IMR-90 (cell line): ENCODE measurements at places on chromosomes 12 and 14. TPM values are rescaled to one million over a fixed set of nuclear protein-coding genes. Genes with fewer than 3 reads are reported as not detected.

- no peaks in the 10 kb centered on the region for H3K36me3 ChIP-seq
- no peak overlapping the region for H3K27ac ChIP-seq
- no peaks in the 10 kb centered on the region for H3K27me3 ChIP-seq
- H3K4me3 ChIP-seq = no peak overlapping the region
- no peaks in the 10 kb centered on the region for H3K4me1 ChIP-seq
- DNase-seq = peak; percentile 71
These were observed 147.0 kb downstream of the SLC16A7 start for GRCh38 chr12:59742841-59743240.

Gene CMA1
- total RNA-seq = not detected in 2 replicates

Gene MUCL1
- total RNA-seq = not detected in 2 replicates

Gene FSCB
- total RNA-seq = under 0.01 TPM in 1 of 2 replicates, not detected in the other

- H3K27me3 ChIP-seq = no peaks in the 10 kb centered on the region
- peak overlapping the region; percentile 69; the same call in 1 of the 2 replicates for H3K27ac ChIP-seq
- no peaks in the 10 kb centered on the region for H3K36me3 ChIP-seq
- DNase-seq = peak; percentile 86
- peaks cover 5% of the 10 kb centered on the region for H3K4me1 ChIP-seq
- no peak overlapping the region for H3K4me3 ChIP-seq
These were observed 38.4 kb downstream of the WASHC3 start for GRCh38 chr12:102023343-102023930.

DNA sequence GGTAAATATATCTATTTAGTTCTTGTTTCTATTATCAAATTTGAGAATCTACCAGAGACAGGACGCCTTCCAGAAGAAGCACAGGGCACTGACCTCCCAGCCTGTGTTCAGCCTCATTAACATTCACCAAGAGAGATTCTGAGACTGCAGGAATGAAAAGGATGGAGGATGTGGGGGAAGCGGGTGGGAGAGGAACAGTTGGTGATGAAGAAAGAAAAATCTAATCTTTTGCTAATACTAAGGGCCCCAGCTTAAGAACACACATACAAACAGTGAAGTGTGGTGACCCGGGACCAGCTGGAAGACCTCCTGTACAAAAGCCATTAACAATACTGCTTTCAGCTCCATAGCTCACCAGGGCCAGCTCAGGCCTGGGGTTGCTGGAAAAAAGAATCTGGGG lies 160.5 kb downstream of the NUAK1 start:
- no peak for DNase-seq
- peak overlapping the region; percentile 51; the same call in 1 of the 2 replicates for H3K27ac ChIP-seq
- H3K36me3 ChIP-seq = no peaks in the 10 kb centered on the region
- peaks cover 16% of the 10 kb centered on the region for H3K4me1 ChIP-seq
- no peaks in the 10 kb centered on the region for H3K27me3 ChIP-seq

DNA sequence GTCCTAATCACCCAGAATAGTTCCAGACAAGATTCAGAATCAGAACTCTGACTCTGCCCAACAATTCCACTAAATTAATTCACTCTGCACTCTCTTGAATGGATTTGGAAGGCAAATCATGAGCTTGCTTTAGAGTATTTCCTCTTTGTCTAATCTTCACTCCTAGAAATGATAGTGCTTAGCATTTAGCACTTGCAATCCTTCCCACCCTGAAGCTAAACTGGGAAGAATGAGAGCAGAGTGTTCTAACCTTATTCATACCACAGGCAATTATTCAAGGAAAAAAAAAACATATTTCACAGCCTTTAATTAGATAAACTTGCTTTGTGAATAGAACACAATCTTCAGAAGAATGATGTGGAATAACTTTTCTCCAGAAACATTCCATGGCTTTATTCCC lies 264.6 kb downstream of the PAWR start:
- H3K4me3 ChIP-seq = no peak overlapping the region
- no peak overlapping the region for H3K27ac ChIP-seq
- H3K36me3 ChIP-seq = no peaks in the 10 kb centered on the region
- no peaks in the 10 kb centered on the region for H3K27me3 ChIP-seq
- DNase-seq = no peak

DNA sequence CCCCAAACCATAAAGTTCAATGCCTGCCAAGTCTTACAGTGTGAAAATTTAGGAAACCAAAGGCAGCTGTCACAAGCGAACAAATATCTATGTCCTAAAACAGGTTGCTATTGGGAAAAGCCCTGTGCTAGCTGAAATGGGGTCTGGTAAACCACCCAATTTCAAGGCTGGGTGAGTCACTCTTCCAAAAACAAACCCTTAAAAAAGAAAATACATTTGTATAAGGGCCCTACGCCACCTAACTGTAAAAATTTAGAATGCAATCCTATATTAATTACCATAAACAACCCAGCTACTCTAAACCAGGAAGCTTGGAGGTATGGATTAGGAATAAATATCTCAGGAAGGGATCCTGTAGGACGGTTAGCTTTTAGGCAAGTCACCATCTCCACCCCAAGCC lies 32.1 kb downstream of the PRMT8 start:
- H3K27me3 ChIP-seq = peaks cover 4% of the 10 kb centered on the region; the same call in 1 of the 2 replicates
- no peaks in the 10 kb centered on the region for H3K4me1 ChIP-seq
- H3K36me3 ChIP-seq = no peaks in the 10 kb centered on the region
- DNase-seq = no peak
- no peak overlapping the region for H3K4me3 ChIP-seq
- no peak overlapping the region for H3K27ac ChIP-seq

- H3K4me3 ChIP-seq = no peak overlapping the region
- DNase-seq = no peak
- no peaks in the 10 kb centered on the region for H3K27me3 ChIP-seq
- H3K27ac ChIP-seq = no peak overlapping the region
- H3K36me3 ChIP-seq = no peaks in the 10 kb centered on the region
These were observed 644.0 kb downstream of the DIO2 start for GRCh38 chr14:79567306-79567705.

DNA sequence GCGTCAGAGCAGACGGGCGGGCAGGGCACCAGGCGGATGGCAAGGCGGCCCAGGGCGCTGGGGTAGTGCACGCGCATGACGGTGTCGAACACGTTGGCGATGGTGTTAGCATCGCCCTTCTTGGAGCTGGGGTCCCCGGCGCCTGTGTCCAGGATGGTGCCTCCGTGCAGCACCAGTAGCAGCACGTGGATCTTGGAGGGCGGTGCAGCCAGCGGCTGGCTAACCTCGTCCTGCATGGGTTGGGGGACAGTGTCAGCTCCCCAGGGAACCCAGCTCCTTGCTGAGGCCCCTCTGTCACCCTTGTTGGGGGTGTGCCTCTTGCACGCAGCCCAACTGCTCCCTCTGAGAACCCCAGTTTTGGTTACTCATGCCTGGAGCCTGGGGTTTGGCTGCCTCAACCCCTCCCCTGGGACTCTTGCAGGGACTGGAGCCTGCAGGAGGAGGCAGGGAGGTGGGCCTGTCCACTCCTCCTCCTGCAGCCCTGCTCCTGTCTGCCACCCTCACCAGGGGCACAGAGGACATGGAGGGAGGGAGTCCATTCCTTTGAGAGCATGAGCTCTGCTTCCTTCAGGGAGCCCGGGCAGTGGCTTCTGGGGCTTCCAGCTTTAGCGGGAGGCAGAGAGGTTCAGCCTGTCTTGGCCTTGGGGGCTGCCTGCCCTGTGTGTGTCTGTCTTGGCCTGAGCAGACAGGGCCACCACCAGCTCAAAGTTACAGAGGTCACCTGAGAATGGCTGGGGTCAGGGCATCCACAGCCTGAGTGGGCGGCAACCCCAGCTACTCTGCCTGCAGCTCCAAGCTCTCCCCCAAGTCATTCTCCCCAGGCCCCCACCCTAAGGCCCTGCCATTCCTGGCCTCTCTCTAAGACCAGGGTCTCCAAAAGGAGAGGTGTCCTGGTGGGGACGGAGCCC lies 17.1 kb downstream of the ARL6IP4 start:
- H3K27me3 ChIP-seq = no peaks in the 10 kb centered on the region
- H3K36me3 ChIP-seq = peaks cover 31% of the 10 kb centered on the region
- no peak for DNase-seq
- no peak overlapping the region for H3K27ac ChIP-seq
- H3K4me3 ChIP-seq = no peak overlapping the region

Gene SLC17A8
- not detected in 2 replicates for total RNA-seq

Gene TMTC1
- total RNA-seq = 31.9 and 36.4 TPM in 2 replicates

Gene CCDC60
- total RNA-seq = not detected in 2 replicates

GRCh38 chr12:116589581-116589980 lies 30.4 kb downstream of the MAP1LC3B2 start:
- no peak overlapping the region for H3K4me3 ChIP-seq
- DNase-seq = no peak
- no peaks in the 10 kb centered on the region for H3K36me3 ChIP-seq
- H3K27ac ChIP-seq = no peak overlapping the region

GRCh38 chr14:91197631-91198030 lies 46.9 kb downstream of the GPR68 start:
- peaks cover 10% of the 10 kb centered on the region for H3K36me3 ChIP-seq
- H3K4me1 ChIP-seq = 0 out of 2 replicates have a peak, but pooled peaks cover 2% of the 10 kb centered on the region
- DNase-seq = no peak
- no peak overlapping the region for H3K27ac ChIP-seq
- H3K4me3 ChIP-seq = no peak overlapping the region

DNA sequence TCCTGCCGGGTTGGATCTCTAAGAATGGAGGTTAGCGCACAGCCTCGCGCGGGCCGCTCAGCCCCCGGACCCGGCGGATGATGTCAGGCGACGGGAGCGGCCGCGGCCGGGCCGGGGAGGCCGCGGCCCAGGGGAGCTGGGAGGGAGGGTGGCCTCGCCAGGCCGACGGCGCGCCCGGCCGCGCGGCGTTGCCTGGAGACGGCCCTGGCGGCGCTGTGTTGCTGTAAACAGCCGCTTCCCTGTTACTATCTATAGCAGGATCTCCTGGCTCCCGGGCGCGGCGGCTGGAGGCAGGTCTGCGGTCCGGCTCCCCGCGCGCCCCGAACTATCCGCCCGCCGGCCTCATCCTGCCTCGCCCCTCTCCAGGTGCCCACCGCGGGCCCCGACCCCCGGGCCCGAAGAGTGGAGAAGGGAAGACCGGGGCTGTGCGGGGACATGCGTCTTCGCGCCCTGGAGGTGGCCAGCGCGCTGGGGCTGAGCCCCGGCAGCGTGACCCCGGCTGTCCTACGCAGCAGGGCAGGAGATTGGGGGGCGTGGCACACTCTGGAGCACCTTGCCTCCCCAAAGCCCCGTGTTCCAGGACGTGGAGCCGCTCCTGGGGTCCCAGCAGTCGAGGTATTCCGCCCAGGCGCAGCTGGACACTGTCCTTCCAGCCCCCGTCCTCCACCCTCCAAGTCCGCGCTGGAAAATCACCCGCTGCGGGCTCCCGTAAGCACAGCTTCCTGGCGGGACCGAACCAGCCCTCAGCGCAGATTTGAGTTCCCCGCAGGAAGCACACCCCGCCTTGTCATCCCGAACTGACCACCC lies 1.4 kb upstream of the FOS start:
- H3K27me3 ChIP-seq = no peaks in the 10 kb centered on the region
- H3K4me1 ChIP-seq = peaks cover 16% of the 10 kb centered on the region
- H3K27ac ChIP-seq = peak overlapping the region; percentile 21; the same call in 1 of the 2 replicates
- peak overlapping the region; percentile 69 for H3K4me3 ChIP-seq

GRCh38 chr14:101861464-101861863 lies 100.0 kb downstream of the PPP2R5C start:
- peaks cover 9% of the 10 kb centered on the region for H3K36me3 ChIP-seq
- no peak overlapping the region for H3K4me3 ChIP-seq
- H3K27ac ChIP-seq = no peak overlapping the region
- no peaks in the 10 kb centered on the region for H3K27me3 ChIP-seq
- no peaks in the 10 kb centered on the region for H3K4me1 ChIP-seq

DNA sequence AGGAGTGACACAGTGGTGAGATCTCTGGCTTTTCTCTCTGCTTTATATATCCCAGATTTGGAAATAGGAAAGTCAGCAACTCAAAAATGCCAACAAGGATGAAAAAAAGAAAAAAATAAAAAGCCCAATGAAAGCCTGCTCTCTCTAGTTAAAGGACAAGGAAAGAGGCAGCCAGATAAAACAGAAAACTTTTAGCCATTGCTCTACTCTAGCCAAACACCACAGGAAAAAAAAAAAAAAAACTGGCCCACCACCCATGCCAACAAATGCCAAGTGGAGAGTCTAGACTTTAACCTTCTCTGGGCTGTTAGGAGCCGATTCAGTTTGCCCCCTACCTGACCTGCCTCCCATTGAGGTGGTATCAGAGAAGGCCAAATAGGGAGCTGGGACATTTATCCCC lies 222.3 kb upstream of the TMTC1 start:
- H3K36me3 ChIP-seq = no peaks in the 10 kb centered on the region
- DNase-seq = no peak
- H3K27ac ChIP-seq = no peak overlapping the region
- no peaks in the 10 kb centered on the region for H3K4me1 ChIP-seq

DNA sequence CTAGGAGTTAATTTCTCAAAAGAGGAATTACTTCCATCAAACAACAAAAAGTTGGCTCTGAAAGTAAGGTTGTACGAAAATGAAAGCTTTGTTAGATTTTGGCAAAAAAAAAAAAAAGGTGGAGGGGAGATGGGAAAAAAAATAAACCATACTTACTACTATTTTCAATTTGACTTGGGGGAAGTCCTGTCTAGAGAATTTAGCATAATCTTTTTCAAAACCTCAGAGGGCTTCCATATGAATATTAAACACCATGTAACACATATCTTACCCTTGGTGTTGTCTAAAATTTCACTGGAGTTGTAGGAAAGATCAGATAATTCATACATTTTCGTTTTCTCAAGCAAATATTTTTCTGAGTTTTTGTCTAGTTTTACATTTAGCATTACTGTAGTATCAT lies 17.5 kb downstream of the GRIP1 start:
- H3K27me3 ChIP-seq = no peaks in the 10 kb centered on the region
- no peak overlapping the region for H3K4me3 ChIP-seq
- DNase-seq = no peak
- H3K27ac ChIP-seq = no peak overlapping the region
- no peaks in the 10 kb centered on the region for H3K4me1 ChIP-seq

Gene DAO
- total RNA-seq = not detected in 2 replicates

DNA sequence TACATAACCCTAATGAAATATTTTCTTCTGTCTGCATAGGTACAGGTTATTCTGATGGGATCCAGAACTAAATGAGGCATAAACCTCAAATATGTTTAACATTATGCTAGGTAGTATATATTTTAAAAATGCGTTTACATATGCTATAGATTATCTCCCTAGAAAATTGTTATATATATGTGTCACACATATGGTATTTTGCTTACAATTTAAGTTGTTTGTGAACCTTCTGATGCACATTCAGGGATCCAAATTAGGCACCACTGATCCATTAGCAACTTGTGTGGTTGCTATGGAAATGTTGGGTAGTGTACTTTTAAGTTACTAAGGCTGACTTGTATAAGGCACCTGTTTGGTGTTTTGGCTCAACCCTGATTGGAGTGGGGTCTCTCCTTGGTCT lies 456.7 kb downstream of the AEBP2 start:
- H3K4me1 ChIP-seq = peaks cover 5% of the 10 kb centered on the region
- no peaks in the 10 kb centered on the region for H3K36me3 ChIP-seq
- H3K27ac ChIP-seq = no peak overlapping the region

- H3K36me3 ChIP-seq = no peaks in the 10 kb centered on the region
- DNase-seq = peak; percentile 92
- no peaks in the 10 kb centered on the region for H3K27me3 ChIP-seq
- H3K4me3 ChIP-seq = no peak overlapping the region
- H3K27ac ChIP-seq = no peak overlapping the region; the same call in 1 of the 2 replicates
- peaks cover 7% of the 10 kb centered on the region for H3K4me1 ChIP-seq
These were observed 71.6 kb upstream of the STXBP6 start for GRCh38 chr14:25121337-25122129.

- H3K36me3 ChIP-seq = no peaks in the 10 kb centered on the region
- peak; percentile 33 for DNase-seq
- peak within 1 kb of the TSS; percentile 63 for H3K4me3 ChIP-seq
- peaks cover 15% of the 10 kb centered on the region for H3K27me3 ChIP-seq
- no peak within 1 kb of the TSS for H3K27ac ChIP-seq
These were observed at the start of gene ABCC9 for GRCh38 chr12:21940549-21941505. Gene ABCC9 (minus strand): TSS chr12:21941426. CDS start chr12:21936674, 4,752 bp downstream.
